Activated CD4-positive, alpha-beta T cell treated with anti-CD3 and anti-CD28 coated beads for 36 hours (primary cell): ENCODE measurements at places on chromosomes 11 and 22.

- no peak for DNase-seq
These were observed 20.1 kb upstream of the ARFGAP3 start for GRCh38 chr22:42877158-42877557.

GRCh38 chr11:128500493-128500892 lies 86.9 kb downstream of the ETS1 start:
- DNase-seq: no peak

- DNase-seq: no peak
These were observed 28.0 kb upstream of the KRTAP5-6 start for GRCh38 chr11:1668911-1669473.

- peak; percentile 13 for DNase-seq
These were observed 4.6 kb downstream of the WT1 start for GRCh38 chr11:32430568-32431381.

DNA sequence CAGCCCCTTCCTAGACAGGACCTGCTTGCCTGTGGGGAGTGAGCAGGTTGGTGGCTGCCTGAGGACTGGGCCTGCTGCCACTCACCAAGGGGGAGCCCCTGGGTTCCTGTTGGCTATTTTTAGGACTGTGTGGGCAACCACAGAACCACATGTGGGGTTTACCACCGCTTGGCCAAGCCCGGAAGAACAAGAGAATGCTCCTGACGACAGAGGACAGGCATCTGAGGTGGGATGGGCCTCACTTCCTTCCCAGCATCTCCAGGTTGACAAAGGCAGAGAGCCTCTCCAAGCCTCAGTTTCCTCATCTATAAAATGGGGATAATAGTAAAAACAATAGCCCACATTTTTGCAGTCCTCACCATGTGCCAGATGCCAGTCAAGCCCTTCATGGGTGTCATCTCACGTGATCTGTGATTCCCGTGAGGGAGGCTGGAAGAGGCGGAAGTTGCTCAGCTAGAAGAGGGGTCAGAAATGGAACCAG lies 43.6 kb downstream of the LRRC32 start:
- DNase-seq: peak; percentile 72

GRCh38 chr11:8962841-8963240 lies 1.4 kb downstream of the TMEM9B start:
- DNase-seq: no peak

DNA sequence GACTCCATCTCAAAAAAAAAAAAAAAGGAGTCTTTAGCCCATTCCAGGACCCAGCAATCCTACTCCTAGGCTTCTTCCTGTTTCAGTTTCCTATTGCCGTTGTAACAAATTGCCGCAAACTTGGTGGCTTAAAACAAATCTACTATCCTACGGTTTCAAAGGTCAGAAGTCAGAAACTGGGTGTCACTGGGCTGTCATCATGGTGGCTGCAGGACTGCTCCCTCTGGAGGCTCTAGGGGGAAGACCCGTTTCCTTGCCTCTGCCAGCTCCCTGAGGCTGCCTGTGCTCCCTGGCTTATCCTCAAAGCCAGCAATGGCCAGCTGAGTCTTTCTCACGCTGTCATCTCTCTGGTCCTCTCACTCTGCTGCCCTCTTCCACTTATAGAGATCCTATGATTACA lies 8.7 kb upstream of the DAGLA start:
- no peak for DNase-seq

GRCh38 chr11:17574141-17575091 lies 27.4 kb downstream of the OTOG start:
- DNase-seq: no peak
